ENCODE measurements at places on chromosomes 2 and 18.
A peak's percentile ranks its signal among the peaks of the same experiment; 100 is the strongest.

- no peak for DNase-seq
These were observed 67.1 kb upstream of the POU3F3 start for GRCh38 chr2:104786821-104787220.

GRCh38 chr2:157327200-157327599, 1.6 kb upstream of the ERMN start:
- no peak for DNase-seq

- DNase-seq, result no peak
These were observed 45.1 kb downstream of the RPL31 start for GRCh38 chr2:101047075-101047766.

GRCh38 chr2:201798252-201798913, 8.0 kb upstream of the CDK15 start:
- DNase-seq, result peak; percentile 56

GRCh38 chr2:82120115-82120514, 1815.6 kb upstream of the LRRTM1 start:
- DNase-seq, result no peak

- peak; percentile 65 for DNase-seq
These were observed 228.6 kb upstream of the ID2 start for GRCh38 chr2:8452979-8453903.

GRCh38 chr2:141517852-141518421, 612.9 kb downstream of the LRP1B start:
- DNase-seq, result no peak

- DNase-seq, result no peak
These were observed 283.3 kb downstream of the NRXN1 start for GRCh38 chr2:50748671-50749070.

DNA sequence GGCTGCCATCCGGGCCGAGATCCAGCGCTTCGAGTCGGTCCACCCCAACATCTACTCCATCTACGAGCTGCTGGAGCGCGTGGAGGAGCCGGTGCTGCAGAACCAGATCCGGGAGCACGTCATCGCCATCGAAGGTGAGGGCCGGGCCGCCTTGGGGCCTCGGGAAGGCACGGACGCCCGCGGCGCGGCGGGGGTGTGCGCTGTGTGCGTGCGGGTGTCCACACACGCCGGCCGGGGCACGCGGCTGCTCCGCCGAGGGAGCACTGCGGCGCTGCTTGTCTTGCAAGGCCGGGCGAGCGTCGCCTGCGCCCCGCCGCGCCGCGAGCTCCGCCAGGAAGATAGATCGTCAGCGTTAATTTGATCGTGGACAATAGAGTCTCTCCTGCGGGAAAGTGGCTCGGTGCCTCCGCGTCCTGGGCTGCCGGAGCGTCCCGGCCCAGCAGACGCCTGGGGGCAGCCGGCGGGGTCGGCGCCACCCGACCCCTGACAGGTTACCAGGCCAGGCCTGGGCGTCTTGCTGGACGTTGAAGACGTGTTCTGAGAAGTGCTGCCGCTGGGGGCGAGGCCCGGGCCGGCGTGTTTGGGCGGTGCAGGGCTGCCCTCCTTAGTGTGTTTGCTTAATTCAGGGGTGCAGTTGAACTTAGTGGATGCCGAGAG, 1.0 kb downstream of the AGAP1 start:
- DNase-seq, result peak; percentile 70

DNA sequence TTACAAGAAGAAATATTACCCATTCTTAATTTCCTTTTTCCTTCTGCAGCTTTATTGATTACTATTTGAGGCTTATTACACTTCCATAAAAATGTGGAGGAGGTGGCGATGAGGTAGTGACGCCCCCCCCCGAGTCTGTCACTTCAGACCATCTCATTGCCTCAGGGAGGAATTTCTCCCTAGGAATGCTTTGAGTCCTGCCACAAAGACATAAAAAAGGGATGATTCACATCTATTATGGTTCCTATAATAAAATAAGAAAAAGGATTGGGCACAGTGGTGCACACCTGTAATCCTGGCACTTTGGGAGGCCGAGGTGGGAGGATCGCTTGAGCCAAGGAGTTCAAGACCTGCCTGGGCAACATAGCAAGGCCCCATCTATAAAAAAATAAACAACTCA, 93.7 kb downstream of the AOX1 start:
- DNase-seq, result no peak
